Head of caudate nucleus (tissue), 42 donors: ENCODE measurements at places on chromosomes 12 and 14.
A peak's percentile ranks its signal among the peaks of the same experiment; 100 is the strongest.

DNA sequence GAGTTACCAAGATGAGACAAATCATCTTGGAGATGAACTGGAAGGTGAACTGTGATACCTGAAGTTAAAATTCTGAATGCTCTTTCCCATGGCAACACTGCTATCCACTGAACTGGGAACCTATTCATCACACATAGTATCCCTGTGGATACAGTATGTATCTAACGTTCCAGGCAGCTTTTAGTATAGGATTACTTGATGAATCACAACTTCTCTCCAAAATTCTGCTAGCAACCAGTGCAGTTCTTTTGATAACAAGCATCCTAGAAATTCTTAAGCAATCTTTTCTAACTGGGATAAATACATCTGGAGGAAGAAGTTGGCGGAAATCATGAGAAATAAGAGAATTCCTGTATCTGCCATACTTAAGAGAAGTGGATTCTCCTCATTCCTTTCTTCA lies 66.4 kb downstream of the PAWR start:
- no peak for DNase-seq

GRCh38 chr12:57237932-57238853 lies 8.7 kb downstream of the SHMT2 start:
- DNase-seq = no peak

GRCh38 chr14:55968741-55969140 lies 149.5 kb upstream of the PELI2 start:
- no peak for DNase-seq

GRCh38 chr12:26846416-26846815 lies 13.4 kb upstream of the ITPR2 start:
- no peak for DNase-seq

DNA sequence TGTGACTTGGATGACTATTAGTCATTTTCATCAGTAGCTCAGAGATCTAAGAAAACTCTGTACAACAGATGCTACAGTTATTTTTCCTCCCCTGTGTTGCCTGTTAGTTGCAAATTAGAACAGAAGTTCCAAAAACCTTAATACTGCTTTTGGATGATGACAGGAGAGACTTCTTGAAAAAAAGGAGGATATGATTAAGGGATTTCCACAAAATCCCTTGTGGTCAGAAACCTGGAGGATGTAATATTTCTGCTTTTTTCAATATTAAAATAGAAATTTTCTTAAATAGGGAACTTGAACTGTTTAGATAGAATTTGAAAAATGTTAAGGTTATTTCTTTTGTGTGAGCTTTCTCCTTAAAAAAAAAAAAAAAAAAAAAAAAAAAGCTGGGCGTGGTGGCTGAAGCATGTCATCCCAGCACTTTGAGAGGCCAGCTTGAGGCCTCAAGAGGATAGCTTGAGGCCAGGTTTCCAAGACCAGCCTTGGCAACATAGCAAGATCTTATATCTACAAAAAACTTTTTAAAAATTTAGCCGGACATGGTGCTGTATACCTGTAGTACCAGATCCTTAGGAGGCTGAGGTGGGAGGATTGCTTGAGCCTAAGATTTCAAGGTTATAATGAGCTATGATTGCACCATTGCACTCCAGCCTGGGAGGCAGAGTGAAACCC lies 14.1 kb downstream of the CMAS start:
- no peak for DNase-seq

GRCh38 chr14:91830777-91831176 lies 36.6 kb downstream of the TC2N start:
- DNase-seq = no peak

DNA sequence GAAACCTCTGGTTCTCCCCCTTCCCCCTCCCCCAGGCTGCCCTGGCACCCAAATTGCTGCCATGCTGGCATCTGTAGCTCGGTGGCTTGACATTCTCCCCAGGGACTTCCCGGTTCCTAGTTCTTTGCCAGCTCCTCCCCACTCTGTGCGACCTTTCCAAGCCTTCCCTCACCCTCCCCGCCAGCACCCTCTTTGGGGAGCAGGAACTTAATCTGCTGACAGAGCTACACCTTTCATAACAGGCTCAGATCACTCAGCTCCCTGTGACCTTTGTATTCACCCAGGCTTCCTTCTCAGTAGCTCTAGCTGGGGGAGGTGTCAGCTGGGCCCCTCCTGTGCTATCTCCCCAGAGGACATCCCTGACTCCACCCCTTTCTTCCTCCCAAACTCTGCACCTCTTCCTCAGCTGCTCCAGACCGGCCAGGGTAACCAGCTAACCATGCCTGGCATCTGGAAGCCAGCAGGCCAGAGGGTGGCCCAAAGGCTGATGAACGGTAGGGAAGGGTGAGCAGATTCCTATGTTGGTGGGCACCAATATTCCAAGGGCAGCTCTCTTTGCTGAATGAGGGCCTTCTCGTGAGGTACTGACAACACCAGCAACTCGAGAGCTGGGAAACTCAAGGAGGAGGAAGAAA lies 1.8 kb upstream of the COX14 start:
- DNase-seq = no peak

DNA sequence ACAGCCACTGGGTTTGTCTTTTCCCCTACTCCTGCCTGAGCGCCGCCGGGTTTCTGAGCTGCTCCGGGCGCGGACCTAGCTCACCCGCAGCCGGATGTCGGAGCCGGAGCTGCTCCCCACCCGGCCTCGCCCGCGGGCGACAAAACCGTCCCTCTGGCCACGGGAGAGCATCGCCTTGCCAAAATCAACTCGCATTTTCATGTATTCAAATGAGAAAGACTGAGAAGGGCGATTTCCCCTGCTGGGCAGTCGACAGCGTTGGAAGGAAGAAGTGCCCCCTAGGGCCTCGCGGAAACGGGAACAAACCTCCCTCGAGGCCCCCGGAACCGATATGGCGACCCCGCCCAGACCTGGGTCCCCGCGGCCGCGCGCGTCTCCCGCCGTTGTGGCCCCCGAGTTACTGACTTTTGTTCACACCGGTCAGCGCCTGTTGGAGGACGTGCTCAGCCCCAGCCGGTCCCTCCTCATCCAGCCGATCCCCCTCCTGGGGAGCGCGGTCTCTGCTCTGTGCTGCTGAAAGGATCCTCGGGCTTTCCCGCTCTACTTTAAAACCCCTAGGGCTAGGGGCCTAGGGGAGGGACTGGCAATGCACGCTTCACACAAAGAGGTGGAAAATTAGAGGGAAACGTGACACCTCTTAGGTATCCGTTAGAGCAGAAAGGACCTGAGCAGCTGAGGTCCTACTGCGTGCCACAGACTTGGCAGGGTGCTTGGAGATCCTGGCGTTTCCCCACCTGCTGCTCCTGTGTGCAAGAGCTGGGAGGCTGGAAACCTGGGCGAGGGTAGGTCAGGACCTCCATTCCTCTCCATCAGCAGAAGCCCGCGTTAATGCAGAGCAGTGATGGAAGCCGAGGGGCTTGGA lies 4.3 kb downstream of the TTC6 start:
- DNase-seq = no peak

DNA sequence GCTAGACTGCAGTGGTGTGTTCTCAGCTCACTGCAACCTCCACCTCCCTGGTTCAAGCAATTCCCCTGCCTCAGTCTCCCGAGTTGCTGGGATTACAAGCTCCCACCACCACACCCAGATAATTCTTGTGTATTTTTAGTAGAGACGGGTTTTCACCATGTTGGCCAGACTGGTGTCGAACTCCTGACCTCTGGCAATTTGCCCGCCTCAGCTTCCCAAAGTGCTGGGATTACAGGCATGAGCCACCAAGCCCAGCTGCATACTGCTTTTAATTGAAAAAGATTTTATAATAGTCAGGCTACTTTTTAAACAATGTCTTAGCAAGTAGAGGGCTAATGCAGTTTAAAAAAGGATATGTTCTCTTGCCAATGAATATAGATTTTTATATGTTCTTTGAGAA lies 668.9 kb downstream of the SLC6A15 start:
- no peak for DNase-seq

DNA sequence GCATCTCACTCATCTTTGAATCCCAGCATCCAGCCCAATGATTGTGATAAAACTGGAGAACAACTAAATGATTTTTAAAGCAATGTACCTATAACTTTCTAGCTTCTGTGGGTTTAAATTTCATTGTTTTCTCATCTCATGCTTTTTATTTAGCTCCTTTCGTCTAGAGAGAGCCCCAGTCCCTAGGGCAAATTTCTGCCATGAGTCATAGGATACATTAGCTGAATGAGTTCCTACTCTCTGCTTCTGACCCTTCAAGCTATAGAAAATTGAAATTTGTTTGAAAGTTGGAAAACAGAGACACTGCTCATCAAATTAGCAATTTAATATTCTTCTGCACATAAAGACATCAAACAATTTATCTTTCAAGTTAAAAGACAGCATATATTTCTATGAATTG lies 113.9 kb downstream of the KIF21A start:
- DNase-seq = no peak

- DNase-seq = no peak
Observed at GRCh38 chr12:100399095-100399494, 42.2 kb downstream of the SLC17A8 start.

- DNase-seq = peak; percentile 4
Observed at GRCh38 chr14:66088656-66089055, 397.5 kb upstream of the CCDC196 start.

GRCh38 chr14:65704850-65705249 lies 292.3 kb downstream of the FUT8 start:
- no peak for DNase-seq

DNA sequence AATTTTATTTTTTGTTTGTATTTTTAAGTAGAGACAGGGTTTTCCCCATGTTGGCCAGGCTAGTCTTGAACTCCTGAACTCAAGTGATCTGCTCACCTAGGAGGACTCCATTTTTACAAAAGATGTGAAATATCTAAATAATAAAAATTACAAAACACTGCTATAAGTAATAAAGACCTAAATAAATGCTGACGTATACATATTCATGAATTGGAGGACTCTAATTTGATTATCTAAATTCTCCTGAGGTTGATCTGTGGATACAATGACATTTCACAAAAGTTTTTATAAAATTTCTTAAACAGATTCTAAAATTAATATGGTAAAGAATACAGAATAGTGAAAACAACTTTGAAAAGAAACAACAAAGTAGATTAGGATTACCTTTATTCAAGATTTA lies 1224.0 kb downstream of the SLC16A7 start:
- no peak for DNase-seq

GRCh38 chr12:108462686-108463085 lies 52.4 kb upstream of the FICD start:
- no peak for DNase-seq

- no peak for DNase-seq
Observed at GRCh38 chr14:34931206-34931605, 51.6 kb upstream of the SRP54 start.

DNA sequence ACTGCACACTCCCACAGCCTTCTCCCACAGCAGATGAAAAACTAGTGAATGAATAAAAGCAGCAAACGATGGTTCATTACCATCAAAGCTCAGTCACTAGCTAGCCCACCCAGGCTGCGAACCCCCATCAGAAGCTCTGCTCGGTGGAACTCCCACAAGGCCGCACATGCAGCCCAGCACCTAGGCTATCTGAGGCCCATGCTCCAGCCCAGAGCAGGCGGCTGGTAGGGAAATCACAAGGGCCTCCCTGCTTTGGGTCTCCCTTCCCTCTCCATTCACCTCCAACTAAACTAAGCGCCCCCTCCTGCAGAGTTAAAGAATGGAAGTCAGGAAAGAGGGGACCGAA lies 69.0 kb downstream of the ITPK1 start:
- no peak for DNase-seq

GRCh38 chr12:117684471-117684870 lies 284.3 kb downstream of the KSR2 start:
- no peak for DNase-seq

DNA sequence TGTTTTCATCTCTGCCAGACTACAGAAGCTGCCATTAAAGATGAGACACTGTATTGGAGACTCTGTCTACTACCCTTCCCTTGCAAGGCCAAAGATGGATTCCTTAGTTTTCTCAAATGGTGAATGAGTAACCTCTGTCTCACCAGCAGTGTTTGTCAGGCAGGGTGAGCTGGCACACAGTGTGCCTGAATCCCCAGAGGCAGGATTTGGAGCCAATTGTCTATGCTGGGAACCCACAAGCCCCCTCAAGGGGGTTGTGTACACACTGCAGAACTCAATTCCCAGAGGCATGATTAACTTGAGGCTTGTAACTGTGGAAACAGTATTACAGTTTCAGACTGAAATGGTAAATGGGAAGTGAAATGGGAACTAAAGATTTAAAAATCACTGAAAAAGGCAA lies 136.8 kb upstream of the PTPRB start:
- no peak for DNase-seq

- DNase-seq = peak; percentile 68
Observed at GRCh38 chr14:68824517-68825347, 31.9 kb upstream of the ZFP36L1 start.

DNA sequence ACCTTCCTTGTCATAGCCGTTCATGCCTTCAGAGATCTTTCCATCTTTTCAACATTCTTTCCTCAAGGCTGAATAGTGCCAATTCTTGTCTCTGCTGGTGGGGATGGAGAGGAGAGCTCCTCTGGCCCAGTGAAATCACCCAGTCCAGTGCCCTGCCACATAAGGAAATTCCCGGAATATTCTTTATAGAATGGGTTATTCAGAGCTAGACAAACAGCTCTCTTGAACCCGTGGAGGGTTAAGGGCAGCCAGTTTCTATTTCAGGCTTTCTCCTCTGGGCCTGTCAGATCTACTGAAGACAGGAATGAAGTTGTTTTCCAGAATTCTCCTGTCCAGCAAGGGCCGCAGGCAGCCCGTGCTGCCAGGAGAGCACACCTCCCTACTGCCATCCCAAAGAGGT lies 8.1 kb upstream of the NRIP2 start:
- DNase-seq = no peak

DNA sequence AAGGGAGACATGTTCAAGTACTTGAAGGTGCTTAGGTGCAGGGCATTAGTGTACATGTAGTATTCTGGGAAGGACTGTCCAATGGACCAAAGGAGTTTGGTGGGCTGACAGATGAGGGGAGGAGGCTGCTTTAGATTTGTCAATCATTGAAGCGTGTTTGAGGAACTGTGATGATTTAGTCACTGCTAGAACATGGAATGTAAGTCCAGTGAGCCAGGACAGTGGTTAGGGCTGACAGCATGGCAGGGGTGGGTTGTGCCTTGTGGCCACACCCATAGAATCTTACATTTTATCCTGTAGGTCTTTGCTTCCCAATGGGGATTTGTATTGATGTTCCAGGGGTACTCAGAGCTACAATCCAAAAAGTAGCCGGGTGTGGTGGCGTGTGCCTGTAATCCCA lies 24.6 kb downstream of the DIP2B start:
- no peak for DNase-seq

DNA sequence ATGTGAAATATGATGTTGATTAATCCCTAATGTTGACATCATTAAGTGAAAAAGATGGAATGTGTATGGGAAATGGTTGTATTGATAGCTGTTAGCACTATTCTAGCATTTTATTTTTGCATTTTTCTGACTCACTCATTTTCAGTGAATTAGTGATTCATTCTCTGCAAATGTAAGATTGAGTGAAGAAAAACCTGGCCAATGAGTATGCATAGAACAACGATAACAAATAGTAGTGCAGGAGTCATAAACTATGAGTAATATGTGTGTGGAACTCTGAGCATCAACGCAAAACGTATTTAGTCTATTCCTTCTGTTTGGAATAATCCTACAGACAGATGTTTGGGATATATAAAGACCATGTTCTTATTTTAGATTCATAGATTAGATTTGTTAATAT lies 76.3 kb upstream of the RTL1 start:
- DNase-seq = no peak
